ENCODE measurements at places on chromosomes 4 and X.

- no peak for DNase-seq
Observed at GRCh38 chr4:4321951-4322688, 32.1 kb downstream of the ZBTB49 start.

GRCh38 chrX:76538860-76539259, 111.3 kb downstream of the MAGEE1 start:
- DNase-seq = no peak

DNA sequence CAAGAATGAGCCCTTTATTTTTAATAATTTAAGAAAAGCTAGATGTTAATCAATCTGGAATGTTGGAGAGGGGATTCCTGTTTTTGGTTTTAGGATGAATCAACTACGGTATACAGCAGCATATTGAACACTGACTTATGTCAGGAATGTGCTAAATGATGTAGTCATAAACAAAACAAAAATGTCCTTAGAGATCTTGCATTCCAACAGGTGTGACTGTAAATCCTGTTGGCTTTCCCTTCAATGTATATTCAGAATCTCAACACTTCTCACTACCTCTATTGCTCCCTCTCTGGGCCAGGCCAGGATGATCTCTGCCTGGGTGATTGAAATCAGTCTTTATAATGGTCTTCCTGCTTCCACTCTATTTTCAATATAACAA, 37.8 kb upstream of the BDH2 start:
- no peak for DNase-seq

DNA sequence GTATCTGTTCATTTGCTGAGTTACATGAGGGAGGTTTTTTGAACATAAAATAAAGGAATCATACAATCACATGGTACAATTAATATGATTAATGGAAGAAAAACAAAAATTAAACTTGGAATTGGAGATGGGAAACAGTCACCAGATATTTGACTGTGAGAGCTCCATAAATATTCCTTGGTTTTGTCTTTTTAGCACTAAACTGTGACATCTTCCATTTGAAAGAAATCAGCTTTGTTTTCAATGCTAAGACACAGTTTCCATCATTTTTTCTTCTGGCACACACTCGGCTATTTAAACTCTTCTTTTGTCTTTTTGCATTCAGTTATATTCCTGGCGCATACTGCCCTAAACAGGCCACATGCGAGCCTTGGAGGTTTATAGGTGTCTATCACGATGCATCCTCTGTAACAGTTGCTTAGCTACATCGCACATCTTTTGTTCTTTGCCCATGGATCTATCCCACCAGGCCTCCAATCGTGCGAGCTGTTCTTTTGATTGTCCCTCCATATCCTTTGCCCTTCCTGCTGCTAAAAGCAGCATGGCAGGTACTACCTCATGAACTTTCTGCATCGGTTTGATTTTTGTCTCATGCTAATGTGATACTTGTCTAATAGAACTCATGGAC, 158.3 kb downstream of the LDB2 start:
- no peak for DNase-seq

DNA sequence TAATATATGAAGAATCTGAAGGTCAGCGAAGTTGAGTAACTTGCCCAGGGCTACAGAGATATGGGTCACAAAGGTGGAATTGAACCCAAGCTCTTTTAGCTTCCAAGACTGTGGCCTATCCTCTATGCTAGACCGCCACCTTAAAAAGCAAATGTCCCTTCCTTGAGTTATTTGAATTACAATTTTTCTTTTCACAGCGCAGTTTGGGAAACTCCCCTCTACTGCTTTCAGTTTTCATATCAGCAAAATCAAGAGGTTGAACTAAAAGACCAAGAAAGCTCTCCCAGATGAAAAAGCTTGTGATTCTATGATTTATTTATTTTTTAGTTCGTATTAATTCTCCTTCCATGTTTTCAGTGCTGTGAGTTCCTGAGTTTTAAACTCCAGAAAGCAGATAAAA, 174.5 kb upstream of the C1QTNF7 start:
- no peak for DNase-seq

DNA sequence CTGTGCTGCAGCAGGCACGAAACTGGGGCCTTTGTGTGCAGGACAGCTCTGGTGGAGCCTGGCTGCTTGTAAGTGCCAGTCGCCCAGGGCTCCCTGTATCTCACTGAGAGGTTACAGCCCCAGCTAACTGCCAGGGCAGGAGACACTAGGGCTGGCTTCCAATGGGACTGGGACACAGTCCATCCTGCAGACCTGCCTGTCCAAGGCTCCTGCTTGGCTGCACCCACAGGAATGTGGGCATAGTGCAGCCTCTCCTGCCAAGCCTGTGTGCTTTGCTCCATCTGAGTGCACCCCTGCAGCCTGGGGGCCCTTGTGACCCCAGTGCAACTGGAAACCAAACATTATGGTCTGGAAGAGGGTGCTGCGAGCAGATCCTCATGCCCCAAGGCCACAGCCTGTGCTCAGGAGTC, 144.0 kb downstream of the ADAM29 start:
- DNase-seq = no peak

DNA sequence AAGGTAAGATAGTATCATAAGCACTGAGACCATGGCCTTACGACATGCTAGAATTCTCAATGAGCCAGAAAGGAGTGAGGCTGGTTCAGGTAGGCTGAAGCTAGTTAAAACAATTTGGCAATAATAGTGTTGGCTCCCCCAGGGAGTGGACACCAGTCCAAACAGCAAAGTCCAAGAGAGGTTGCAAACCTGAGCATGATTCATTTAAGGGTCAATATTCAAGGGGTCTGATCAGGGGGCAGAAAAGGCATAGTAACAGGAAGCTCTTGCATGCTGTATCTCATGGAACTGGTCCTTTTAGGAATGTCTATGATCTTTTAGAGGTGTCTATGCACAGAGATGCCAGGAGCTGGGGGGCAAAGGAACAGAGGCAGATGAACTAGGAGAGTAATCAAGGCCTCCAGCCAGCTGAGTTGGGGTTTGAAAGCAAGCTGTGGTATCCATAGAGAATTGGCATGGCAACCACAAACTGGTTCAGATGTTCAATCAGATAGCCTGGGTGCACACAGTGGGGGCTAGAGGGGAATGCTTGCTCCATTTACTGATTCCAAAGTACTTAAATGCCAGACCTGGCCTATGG, 5.1 kb downstream of the GJB1 start:
- no peak for DNase-seq

DNA sequence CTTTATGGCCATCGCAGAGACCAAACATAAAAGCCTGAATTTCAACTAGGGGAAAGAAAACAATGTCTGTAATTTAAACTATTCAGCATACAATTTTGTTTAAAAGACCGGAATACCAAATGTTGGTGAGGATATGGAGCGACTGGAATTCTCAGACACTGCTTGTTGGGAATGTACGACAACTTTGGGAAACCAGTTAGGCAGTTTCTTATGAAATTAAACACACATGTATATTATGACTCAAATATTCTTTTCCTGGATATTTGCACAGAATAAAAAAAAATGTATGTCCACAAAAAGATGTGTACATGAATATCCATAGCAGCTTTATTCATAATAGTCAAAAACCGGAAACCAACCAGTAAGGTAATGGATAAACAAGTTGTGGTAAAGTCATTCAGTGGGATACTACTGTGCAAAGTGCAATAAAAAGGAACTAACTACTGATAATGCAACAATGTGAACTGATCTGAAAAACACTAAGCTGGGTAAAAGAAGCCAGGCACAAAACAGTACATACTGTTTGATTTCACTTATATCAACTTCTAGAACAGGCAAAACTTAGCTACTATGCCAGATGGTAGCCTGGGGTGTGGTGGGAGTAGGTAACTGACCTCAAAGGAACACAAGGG, 152.7 kb upstream of the FTHL17 start:
- no peak for DNase-seq

DNA sequence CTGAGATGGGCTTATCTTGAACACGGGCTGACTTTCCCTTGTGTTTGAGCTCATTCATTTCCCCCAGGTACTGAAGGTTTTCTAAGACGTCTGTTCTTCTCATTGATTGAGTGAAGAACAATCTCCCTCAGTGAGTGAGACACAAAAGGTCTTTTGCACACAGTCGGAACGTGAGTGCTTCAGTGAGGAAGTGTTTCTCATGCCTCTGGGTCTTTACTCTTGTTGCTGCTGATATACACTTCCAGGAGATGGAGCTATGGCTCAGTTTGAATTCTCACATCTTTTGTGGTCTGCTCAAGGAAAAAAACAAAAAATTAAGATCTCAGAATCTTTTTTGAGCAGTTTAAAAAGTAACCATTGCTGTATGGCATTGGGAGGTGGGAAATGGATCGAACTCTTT, 981.9 kb upstream of the TENM3 start:
- no peak for DNase-seq

DNA sequence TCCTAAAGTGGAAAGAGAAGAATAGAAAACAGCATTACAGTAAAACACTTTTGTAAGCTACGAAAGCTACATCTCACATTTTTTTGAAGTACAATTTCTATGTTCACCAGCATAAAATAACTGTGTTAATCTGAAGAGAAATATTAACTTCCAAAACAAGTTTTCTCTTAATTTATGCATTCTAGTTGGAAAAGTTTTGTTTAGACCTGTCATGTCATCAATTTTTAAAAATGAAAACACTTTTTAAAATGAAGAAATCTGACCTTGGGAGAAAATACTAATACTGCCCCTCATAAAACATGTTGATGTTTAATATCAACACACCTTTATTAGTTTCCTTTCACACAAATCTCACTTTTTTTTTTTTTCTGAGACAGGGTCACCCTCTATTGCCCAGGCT, 45.2 kb downstream of the CCDC158 start:
- no peak for DNase-seq

DNA sequence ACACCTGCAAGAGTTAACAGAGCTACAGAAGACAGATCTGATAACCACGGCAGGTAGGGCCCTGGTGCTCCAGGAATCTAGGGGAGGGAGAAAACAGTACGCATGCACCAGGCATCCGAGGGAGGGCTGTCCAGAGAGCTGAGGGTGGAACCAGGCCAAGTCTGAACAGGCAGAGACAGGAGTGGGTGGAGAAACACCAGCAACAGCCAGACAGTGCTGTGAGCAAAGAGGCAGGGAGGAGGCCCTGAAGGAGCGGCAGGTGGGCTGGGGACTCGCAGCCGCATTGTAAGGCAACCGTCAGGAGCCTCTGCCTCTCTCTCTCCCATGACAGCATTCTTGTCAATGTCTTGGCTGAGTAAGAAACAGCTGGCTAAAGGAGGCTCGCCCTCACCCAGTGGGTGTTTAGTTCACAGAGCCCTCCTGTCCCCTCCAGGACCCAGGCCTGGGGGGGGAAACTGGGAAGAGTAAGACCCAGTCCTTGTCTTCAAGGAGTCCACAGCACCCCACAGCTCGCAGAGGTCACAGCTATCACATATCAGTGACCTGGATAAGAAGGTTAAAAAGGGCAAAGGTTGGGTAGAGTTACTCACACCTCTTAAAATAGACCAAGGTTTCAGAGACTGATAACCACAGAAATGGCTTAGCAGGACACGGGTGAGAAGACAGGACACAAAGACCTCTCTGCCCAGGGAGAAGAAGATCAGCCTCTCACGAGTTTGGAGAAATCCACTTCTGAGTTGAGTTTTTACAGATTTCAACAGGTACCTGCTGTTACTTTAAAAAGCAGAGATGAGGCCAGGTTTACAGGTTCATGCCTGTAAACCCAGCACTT, 10.5 kb downstream of the ACSL1 start:
- DNase-seq = no peak

- no peak for DNase-seq
Observed at GRCh38 chr4:99024481-99025275, 29.2 kb downstream of the METAP1 start.

- no peak for DNase-seq
Observed at GRCh38 chr4:140893939-140894338, 137.8 kb upstream of the TBC1D9 start.

GRCh38 chr4:175823015-175823742, 11.1 kb upstream of the GPM6A start:
- DNase-seq = no peak

DNA sequence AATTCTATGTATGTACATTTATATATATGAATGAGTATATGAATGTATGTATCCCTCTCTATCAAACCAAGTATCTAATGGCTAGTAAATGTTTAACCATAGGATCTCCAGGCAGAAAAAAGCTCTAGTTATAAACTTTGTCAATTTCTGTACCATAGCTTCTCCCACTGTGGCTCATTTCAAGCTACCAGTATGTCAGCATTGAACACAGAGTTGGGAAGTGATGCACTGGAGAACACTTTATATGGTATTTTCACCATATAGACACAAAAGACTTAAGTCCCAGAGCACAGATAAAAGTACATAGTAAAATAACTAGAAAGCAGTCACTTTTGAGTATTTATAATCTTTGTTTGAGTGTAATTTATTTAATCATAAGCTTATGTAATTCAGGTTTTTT, 53.9 kb upstream of the ATP8A1 start:
- DNase-seq = no peak

DNA sequence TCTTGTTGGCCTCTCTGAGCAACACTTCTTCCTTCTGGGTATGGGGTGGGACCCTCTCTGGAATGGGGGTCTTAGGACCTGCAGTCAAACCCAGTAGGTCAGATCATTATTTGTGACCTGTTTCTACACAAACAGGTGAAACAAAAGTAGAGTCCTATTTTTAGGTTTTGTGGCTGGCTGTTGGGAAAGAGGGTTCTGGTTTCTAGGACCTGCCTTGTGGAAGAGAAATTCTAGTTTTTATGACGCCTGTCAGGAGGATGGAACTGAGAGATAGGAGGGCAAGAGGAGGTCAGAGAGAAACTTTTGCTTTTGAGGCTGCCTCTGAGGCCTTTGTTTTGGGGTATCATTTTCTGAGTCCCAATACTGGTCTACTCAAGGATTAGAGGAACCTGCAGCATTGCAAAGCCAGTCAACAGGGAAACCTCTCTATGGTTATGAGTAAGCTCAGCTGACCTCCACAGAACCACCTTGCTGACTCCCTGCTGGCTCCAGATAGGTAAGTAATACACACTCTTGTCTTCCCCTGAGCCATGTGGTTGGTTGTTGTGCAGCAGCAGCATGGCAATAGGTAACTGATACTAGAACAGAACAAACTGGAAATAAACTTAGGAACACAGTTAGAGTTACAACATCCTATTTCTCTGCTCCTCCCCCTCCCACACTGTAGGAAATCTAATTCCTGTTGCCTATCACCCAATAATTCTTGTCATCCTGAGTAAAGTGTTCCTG, 114.7 kb upstream of the VCX3B start:
- DNase-seq = no peak

DNA sequence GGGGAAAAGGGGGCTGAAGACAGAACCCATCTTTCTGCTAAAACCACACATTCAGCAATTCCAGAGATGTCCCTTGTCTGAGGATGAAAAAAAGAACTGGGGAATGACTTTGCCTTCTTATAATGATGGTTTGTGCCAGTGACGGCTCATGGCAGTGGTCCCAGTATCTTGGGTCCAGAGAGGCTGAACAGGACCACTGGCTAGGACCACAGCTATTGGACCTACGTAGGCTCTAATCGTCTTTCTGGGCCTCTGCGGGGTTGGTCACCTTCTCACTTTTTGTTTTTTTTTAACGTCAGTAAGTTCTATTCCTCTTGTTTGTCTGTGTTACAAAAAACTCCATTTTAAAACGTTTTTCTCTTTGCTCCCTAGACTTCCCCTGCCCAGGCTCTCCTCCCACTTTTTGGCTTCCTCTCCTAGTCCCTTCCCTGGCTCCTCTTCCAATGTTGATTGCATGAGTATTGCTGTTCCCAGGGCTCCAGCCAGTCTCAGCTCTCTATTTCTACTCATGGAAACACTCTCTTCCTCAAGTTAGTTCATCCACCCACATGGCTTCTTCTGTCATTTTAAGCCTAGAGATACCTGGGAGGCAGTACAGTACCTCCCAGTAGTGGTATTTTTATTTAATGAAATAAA, 52.6 kb upstream of the STX18 start:
- DNase-seq = no peak

- DNase-seq = no peak
Observed at GRCh38 chrX:140157143-140157542, 191.8 kb upstream of the CXorf66 start.

- no peak for DNase-seq
Observed at GRCh38 chrX:110381216-110381615, 22.6 kb downstream of the RTL9 start.

All from stimulated activated CD4-positive, alpha-beta T cell treated with anti-CD3 and anti-CD28 coated beads, Interleukin-1b, Interleukin-23, amount 100 ng/mL, for 24 hours (primary cell).